Activated gamma-delta T cell (primary cell): ENCODE measurements at places on chromosomes 13 and 19.

GRCh38 chr19:53254411-53255341, at the start of gene ZNF677:
ZNF677 (minus strand) TSS chr19:53254873; CDS start chr19:53251550, 3,323 bp downstream.
- peak; percentile 45 for DNase-seq

GRCh38 chr19:31301306-31301980, 47.8 kb downstream of the TSHZ3 start:
- no peak for DNase-seq

GRCh38 chr19:3637621-3638020, 11.0 kb upstream of the CACTIN start:
- DNase-seq: no peak

DNA sequence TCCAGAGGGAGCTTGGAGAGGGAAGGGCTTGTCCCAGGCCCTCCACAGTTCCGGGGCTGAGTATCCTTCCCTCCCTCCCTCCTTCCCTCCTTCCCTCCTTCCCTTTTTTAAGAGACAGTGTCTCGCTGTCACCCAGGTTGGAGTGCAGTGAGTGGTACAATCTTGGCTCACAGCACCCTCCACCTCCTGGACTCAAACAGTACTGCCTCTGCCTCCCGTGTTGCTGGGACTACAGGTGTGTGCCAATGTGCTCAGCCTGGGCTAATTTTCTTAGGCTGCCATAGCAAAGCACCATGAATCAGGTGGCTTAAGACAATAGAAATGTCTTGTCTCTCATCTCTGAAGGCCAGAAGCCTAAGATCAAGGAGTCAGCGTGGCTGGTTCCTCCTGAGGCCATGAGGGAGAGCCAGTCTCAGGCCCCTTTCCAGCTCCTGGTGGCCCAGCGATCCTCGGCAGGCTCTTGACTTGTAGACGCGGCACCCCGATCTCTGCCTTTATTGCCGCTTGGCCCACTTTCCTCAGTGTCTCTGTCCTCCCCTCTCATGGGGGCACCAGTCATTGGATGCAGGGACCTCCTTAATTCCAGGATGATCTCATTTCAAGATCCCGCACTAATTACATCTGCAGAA, 47.5 kb downstream of the CRTC1 start:
- DNase-seq: no peak

- DNase-seq: no peak
Measured at GRCh38 chr19:13220847-13221246, 70.6 kb downstream of the IER2 start.

- no peak for DNase-seq
Measured at GRCh38 chr13:33206425-33206824, 79.1 kb downstream of the STARD13 start.

DNA sequence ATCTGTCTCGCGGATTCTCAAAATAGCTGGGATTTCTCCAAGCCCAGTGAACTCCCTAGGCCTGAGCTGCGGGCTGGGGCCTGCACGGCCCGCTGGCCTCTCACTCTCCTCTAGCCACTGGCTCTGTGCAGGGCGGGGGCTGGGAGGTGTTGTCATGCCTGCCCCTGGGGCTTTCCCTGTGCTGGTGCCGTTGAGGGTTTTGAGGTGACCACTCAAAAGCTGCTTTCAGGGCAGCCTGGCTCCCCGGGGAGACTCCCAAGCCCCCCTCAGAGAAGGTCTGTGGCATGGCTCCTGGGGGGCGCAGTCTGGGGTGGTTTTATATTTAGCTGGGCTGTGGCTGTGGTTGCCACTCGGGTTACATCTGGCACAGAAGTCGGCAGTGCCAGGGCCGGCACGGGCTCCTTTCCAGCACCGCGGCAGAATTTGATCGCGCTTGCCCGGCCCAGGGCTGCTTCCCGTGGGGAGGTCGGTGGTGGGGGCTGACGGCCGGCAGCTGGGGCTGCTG, 10.0 kb downstream of the NDUFB7 start:
- DNase-seq: no peak

- no peak for DNase-seq
Measured at GRCh38 chr19:58042495-58043340, 8.9 kb downstream of the ZSCAN1 start.

- DNase-seq: no peak
Measured at GRCh38 chr19:42831221-42832019, 48.1 kb downstream of the PSG1 start.

DNA sequence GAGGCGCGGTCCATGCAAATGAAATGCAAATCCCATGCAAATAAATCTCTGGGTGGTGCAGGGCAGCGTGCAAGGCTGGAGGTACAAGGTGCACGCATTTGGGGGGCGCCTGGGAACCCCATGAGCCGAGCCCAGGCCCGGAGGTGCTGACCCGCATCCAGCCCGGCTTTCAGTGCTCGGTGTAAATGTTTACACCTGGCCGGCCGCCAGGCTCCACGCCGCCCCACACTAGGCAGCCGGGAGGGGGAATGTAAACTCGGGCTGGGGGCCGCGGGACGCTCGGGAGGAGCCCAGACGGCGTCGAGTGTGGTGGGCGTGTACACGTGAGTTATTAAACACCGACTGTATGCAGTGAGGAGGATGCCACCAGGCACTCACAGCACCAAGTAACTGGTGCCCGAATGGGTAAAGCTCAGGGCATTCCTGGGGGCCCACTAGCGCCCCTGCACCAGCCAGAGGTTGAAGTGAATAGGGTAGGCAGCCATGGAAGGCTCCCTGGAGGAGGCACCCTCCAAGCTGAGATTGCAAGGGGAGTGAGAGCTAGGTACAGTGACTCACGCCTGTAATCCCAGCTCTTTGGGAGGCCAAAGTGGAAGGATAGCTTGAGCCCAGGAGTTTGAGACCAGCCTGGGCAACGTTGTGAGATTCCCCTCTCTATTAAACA, 17.2 kb downstream of the FUT6 start:
- no peak for DNase-seq

GRCh38 chr13:44819772-44820171, 169.5 kb downstream of the NUFIP1 start:
- no peak for DNase-seq

GRCh38 chr13:103762523-103762922, 696.3 kb upstream of the SLC10A2 start:
- no peak for DNase-seq

- DNase-seq: no peak
Measured at GRCh38 chr13:96214824-96215445, 125.0 kb downstream of the HS6ST3 start.

DNA sequence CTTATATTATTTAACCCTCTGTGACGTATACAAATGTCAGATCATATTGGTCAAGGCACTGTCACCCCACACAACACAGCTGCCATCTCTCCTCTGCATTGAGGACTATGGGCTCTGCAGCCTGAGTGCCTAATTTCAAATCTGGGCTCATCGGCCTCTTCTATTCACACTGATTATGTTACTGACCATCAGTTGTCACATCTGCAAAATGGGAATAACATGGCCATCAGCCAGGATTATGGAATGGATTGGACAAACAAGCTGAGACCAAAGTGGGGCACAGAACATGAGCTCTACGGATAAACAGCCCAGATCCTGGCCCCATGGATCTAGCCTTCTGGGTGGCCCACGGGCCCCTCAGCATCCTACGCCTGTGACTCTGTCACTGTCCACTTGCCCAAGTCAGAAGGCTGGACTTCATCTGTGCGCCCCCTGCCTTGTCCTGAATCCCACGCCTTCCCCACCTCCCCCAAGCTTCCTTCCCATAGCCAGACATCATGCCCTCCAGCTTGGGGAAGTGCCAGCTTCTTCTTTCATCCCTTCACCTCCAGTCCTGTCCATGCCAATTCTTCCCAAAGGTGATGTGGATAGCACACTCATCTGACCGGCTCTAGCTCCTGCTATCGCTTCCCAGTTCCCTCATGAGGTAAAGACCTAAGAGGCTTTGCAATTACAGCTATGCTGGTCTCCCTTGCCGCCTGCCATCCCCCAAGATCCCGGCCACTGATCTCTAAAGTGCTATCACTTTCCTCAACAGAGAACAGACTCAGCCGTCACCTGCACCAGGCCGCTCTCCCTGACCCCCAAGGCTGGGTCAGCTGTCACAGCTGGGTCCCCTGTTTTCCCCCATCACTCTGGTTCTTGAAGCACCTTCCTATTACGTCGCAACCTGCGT, 872 bp downstream of the FARSA start:
- no peak for DNase-seq

GRCh38 chr19:46216612-46217011, 12.9 kb upstream of the IGFL1 start:
- DNase-seq: no peak

DNA sequence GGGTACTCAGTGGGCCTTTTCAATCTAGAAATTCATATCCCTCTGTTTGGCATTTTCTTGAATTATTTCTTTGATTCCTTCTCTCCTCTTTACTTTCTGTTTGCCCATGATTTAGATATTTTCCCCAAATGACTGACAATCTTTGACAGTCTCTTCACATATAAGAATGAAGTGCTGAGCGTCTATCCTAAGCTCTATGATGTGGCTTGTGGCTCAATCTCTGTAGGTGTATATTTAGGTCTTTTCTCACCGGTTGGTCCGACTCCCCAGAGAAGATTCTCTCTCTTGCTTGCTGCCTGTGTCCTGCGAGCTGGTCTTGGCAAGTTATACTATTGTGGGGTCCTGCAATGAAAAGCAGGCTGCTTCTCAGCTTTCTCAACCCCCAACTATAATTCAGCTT, 29.0 kb downstream of the FLT3 start:
- DNase-seq: no peak

DNA sequence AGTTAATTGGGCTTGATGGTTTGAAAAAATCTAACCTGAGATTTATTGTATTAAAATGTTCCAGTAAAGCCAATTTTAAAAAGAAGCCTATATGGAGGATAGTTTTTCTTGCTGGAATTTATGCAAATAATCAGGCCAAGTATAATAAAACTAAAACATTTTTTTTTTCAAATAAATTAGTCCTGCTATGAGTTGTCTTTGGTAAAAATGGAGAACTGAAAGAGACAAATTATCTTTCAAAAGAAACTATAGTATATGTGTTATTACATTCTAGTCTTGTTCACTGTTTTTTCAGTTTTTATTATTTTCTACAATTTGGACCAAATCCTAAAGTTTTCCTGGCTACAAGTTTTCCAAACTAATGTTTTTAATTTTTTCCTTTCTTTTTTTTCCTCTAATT, 468.9 kb downstream of the UQCRFS1 start:
- no peak for DNase-seq

- no peak for DNase-seq
Measured at GRCh38 chr13:99659226-99659625, 158.0 kb downstream of the TM9SF2 start.

DNA sequence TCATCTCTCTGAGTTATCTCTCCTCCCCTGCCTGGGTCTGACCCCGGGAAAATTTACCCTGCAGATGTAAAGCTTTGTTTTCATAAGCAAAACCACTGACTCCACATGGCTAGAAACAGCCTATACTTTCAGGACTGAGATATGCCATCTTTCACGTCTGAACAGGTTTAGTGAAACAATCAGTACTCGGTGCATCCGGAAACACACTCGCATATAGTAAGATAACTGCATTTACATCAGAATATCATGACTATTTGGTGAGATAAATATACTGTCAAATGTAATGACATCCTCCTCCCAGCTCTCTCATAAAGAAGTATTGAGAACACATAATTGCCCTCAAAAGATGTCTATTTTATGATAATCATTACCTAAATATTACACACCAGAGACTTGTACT, 172.8 kb downstream of the EFNB2 start:
- DNase-seq: no peak

DNA sequence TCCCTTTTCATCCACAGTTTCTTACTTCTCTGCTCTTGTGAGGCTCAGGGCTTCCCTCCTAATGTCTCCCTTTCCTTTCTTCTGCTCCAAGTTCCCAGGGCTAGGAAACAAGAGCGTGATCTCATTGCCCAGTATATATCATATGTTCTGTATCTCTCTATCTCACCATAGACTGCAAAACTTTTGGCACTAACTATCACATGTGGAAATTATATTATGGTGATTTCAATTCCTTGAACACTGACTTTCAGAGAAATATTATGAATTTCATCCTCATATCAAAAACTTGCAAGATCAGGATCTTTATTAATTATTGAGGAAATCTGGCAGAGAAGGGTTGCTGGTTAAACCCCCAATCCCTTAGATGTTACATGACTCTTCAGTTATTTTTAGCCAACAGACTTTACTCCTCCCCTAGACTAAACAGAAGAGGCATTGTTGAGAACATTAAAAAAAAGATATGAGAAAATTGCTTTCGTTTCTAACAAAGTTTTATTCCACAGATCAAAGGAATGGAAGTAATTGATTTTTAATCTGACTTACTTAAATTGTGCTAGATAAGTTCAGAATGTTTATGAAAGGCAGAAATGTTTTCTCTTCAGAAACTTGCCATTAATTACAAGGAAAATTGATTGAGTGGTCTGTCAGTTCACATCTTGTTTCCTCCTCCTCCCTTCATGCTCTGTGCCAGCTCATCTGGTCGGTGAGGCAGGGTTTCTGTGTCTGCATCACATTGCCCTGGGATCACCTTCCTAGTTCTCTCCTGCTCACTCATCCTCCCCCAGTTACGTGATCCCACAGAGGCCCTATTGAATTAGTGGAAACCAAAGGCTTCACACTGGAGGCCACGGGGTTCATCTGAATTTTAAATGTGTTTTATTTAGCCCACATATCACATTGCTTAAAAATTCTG, 378.5 kb downstream of the LMO7 start:
- no peak for DNase-seq

DNA sequence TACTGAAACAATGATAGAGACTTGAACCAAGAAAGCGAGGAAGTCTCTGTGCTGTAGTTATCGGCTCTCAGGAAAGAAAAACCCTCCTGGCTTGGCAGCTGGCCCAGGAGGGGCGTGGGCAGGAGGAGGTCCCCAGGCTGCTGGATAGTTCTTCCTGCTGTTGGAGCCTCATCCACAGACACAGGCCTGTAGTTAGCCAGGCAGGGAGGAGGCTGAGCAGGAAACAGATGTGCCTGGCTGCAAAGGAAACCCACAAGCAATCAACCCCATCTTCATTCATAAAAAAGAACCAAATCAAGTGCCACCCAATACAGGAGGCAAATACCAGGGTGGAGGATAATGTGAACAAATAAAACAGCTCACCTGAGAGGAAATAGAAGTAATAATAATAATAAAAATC, 86.2 kb downstream of the IRS2 start:
- DNase-seq: no peak

- no peak for DNase-seq
Measured at GRCh38 chr19:32203161-32203560, 142.2 kb upstream of the ZNF507 start.

GRCh38 chr19:49983645-49984229, 22.8 kb upstream of the SIGLEC11 start:
- DNase-seq: no peak
